Suprapubic skin (tissue), 4 donors: ENCODE measurements at places on chromosomes 7 and 10.

GRCh38 chr10:68877482-68878110, 23.5 kb upstream of the DDX50 start:
- DNase-seq: no peak

- no peak for DNase-seq
These were observed 4.9 kb downstream of the GNB2 start for GRCh38 chr7:100678291-100678984.

DNA sequence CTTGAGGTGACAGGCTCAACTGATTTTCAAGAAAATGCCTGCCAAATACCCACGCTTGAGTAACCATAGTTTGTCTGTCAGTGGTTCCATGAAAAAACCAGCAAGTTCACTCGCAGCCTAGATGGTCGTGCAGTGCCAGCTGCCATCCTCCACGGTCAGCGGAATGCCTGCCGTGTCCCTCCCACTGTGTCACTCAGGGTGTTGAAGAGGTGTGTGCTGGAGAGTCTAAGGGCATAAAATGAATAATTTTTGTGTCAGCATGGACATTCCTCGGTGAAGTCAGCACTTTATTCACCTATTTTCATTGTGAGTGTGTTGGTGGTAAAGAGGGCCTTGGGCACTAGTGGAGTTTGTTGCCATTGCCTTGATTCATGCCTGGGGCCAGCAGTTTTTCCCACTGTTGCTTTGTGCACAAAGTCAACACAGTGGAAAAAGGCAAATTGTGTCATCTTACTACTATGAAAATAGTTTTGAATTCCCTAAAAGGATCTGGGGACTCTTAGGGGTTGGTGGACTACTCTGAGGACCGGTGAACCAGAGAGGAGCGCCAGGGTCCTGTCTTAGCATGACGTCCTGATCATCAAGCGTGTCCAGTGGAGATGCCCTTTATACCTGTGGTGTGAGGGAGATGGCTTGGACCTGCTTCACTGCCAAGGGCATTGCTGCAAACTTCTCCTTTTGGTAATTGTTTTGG, 17.6 kb downstream of the MINDY4 start:
- no peak for DNase-seq

GRCh38 chr10:91311601-91312381, 91.3 kb downstream of the PCGF5 start:
- no peak for DNase-seq

DNA sequence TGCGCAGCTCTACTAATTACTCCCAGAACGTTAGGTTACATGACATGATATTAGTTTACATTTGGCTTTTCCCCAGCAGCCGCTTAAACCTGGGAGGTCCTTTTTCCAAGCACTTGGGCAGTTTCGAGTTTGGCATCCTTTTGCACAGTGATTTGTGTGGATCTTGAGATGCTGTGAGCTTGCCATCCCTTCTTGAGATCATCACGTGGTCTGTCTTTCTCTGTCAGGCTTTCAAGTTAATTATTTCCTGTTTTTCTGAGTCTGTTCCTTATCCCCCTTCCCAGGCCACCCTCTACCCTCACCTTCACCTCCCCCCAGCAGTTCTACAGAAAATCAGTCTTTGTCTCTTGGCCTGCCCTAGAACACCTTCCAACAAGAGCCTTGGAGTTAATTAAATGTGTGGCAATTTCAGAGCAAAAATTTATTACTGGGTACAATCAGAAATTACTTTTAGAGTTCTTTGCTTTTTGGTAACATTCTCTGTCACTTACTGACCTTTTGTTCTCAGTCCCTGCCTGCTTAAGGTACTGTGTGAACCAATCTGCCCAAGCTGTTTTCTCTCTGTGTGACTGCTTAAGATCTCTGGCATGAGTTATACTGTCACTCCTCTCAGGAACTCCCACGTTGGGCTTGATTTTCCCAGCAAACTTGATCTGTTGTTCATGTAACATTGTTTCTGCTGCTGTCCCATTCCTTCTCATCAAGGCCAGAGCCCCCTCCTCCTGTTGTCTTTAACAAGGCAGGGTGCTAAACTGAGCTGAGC, 3.1 kb upstream of the SLF2 start:
- no peak for DNase-seq

DNA sequence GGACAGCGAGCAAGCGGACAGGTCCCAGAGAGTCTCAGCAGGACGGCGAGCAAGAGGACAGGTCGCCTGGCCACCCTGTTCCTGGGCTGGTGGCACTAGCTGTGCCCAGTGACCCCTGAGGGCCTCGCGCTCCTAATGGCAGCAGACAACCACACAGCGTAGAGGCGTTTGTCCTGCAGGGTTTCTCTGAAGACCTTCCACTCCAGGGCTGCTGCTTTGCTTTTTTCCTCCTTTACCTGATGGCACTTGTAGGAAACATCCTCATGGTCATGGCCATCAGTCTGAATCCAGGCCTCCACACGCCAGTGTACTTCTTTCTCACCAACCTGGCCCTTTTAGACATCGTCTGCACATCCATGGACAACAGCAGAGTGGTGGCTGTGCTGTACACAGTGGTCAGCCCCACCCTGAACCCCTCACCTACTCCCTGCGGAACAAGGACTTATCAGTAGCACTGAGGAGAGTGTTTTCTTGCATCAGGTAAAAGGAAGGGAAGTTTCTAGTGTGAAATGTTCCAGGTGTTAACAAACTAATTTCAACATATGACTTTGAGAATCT, 27.4 kb downstream of the SCART1 start:
- DNase-seq: no peak

DNA sequence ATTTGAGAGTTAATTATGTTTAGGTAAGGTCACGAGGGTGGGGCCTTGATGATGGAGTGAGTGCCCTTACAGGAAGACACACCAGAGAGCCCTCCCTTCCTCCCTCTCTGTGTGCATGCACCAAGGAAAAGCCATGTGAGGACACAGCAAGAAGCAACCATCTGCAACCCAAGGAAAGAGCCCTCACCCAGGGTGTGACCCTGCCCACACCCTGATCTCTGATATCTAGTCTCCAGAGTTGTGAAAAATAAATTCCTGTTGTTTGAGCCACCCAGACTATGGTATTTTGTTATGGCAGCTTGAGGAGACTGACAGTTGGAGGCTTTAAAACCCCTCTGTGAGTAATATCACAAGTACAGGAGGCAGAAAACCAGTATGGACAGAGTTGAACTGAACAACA, 15.0 kb upstream of the MCM10 start:
- no peak for DNase-seq

DNA sequence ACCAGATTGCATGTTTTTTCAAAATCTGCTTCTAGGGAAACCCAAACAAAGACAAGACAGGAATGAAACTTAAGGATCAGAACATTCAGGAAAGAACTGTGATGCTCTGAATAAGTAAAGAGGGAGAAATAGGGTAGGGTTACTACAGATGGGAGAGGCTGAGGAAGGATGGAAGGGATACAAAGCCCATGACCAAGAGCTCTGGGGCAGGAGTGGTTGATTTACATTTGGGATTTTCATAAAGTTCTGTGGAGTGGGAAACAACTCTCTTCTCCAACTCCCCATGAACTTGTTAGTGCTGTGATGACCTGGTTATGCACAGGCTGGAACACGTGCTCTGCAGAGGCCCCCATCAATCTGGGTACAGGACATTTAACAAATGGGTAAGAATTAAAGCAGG, 216.0 kb upstream of the KLF14 start:
- no peak for DNase-seq

DNA sequence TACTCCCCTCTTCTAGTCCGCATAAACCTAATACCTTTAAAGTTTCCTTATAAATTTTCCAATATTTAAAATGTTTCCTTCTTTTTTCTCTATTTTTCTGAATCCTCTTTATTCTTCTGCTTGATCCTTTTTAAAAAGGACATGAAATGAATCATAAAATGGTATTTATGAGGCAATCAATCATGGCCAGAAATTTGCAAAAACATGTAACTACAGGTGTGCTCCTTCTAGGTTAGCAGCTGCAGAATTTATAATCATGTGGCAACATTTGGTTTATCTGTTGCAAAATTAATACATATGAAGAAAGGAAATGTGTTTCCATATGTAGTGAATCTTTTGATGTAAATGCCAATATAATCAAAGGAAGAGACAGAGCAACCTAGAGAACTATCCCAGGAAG, 1008.5 kb downstream of the ANKRD7 start:
- DNase-seq: no peak

DNA sequence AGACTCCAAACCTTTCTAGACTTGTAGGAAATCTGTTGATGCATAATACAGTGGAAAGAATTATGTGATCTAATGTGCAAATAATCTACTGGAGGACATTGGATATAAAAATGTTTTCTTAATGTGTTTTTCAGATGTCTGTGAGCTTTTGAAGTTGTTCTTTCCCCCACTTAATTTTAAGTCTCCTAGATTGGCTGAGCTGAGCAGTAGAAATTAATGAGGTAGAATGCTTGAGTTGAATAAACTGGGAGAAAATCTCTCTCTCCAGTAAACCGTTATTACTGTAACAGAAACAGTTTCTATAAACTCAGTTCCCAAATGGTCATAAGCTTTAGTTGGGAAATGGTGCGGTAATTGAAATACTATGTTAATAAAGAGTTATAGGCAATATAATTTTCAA, 15.7 kb downstream of the CSGALNACT2 start:
- no peak for DNase-seq

GRCh38 chr7:41003977-41004376, 698.9 kb downstream of the INHBA start:
- no peak for DNase-seq

GRCh38 chr7:23467806-23468525, 2.3 kb downstream of the IGF2BP3 start:
- DNase-seq: no peak

- no peak for DNase-seq
These were observed 73.4 kb downstream of the TES start for GRCh38 chr7:116283595-116284204.

DNA sequence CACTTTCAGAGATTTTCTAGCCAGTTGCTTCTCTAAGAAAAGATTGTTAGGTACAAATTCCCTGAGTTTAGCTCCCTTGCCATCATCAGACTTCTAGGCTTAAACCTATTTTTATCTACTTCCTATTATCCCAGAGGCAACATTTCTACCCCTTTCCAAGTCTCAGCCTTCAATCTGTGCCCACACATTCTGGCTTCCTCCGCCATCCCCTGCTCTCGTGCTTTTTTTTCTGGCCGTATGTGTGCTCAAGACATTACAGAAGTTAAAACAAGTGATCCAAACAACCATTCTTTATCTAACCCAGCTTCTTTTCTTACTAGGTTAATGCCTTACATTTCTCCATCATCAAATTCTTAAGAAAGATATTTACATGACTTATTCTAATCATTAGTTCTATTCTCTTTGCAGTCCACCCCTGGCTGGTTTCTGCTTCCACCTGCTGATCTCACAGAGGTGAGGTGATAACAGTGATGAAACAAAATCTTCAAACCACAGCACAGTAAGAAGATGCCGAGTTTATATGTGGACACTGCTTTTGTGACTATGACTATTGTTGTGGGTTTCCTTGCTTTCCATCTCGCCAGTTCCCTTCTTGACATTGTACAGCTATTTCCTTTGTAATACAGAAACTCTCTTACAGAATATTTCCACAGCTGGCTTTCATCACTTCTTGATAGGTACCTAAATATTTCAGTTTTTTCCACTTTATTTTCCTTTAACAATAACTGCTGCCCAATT, 18.3 kb upstream of the CDK6 start:
- DNase-seq: no peak

DNA sequence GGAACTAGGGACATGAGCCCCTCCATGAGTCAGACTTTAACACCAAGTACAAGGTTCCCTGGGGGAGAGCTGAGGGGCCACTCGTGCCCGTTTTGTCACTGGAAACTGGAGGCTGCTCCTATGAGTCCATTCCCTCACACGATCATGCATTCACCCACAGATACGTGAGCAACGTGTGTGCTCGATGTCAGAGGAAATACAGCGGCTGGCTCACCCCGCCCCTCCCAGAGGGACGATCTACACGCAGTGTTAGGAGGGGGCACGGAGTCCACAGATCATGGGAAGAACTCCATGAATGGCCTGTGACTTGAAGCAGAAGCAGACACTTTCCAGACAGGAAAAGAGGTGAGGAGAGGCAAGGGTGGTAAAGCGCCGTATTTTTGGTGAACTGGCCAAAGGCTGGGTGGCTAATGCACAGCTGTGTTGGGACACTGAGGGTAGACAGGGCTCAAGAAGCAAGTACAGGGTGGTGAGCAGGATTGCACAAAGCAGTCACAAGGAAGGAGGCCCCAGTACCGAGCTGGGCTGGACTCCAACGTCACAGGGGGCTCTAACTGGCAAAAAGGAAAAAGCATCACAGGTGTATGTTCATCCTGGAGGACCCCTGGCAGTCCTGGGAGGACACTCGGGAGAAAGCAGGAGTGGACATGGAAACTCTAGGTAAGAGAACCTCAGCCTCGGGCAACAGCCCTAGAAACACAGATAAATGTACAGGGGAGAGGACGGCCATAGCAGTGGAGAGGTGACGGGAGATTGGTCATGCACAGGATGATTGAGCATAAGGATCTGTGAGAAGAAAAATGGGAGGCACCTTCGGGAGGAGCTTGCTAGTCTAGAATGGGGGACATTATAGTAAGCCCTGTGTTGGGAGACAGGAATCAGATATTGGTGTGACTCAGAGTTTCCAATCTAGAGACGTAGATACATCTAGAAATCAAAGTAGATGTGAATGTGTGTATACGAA, 41.2 kb downstream of the TNS3 start:
- DNase-seq: no peak
